ENCODE measurements at places on chromosomes 5 and 9.

DNA sequence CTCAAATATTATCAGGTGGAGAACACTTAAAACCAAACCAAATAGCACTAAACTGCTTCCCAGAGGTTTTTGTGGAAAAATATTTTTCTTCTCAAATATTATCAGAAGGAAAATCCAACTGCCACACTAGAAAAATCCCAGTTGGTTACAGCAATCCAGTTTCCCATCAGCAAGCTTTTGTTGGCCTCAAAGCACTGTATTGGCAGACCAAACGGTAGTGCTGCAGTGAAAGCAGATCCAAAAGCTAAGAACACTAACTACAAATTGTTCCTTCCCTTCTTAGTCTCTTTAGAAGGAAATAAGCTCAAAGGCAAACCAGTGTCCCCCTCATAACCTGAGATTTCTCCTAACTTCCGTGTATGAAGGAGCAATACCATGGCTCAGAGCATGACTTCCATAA, 105.3 kb downstream of the TRIM36 start:
- no peak for DNase-seq

DNA sequence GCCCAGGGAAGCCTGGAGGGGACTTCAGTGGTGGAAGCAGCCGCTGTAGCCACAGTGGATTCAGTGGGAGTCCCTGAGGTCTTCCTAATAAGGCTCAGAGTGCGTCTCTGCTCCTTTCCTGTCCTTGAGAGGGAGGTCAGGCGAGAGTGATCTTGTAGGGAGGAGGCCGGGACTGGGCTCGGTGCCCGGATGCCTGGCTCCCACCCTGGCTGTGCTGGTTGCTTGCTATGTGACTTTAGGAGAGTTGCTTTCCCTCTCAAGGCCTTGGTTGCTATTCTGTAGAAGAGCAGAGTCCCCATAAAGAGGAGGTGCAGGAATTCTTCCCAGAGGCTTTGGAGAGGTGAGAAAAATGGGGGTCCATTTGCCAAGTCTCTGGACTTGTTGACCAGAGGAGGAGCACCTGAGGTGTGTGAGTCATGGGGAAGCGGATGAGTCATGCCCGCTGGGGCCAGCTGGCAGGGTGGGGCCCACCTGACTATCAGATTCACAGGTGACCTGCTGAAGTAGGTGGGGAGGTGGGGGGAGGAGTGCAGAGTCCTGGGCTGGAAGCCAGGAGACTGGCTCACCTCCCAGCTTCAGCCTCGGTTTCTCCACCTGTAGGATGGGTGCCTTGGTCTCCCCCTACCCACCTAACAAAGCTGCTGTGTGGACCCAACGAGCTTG, 13.8 kb downstream of the GSN start:
- DNase-seq, result no peak

DNA sequence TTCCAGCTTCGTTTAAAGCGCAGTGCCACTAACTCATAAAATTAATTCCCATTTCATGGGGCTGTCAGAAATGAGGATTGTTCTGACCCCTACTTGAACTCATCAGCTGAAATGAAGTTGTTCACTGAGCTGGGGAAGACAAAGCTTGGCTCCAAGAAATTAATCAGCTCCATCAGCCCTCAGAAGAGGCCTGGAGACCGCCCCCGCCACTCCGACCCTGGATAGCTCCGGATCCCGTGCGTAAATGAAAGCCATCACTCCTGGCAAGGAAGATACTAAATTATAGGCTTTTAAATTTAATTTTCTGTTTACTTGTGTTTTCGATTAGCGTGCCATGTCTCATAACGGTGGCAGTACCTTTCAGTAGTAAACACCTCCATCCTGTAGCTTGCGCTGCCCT, 142.8 kb upstream of the IRX2 start:
- DNase-seq, result no peak

GRCh38 chr5:129459450-129459776, 685 bp upstream of the ADAMTS19 start:
- DNase-seq, result no peak

- DNase-seq, result no peak
These were observed 64.6 kb upstream of the SIMC1 start for GRCh38 chr5:176173647-176174046.

DNA sequence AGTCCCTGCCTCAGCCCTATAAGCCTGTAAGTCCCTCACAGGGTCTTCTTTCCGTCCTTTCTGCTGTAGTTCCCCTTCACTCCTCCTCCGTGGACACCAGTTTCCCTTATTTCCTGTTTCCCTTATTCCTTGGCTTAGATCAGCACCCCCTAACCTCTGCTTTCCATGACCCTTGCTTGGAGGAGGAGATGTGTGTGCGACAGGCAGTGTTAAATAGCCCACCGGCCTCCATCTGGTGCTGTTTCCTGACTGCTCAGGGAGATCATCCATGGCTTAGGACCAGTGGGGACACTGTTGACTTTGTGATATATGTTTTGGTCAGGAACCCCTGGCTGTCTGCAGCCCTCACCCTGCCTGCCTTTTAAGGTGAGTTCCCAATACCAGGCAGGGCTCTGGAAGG, 34.1 kb upstream of the PSD2 start:
- DNase-seq, result no peak

DNA sequence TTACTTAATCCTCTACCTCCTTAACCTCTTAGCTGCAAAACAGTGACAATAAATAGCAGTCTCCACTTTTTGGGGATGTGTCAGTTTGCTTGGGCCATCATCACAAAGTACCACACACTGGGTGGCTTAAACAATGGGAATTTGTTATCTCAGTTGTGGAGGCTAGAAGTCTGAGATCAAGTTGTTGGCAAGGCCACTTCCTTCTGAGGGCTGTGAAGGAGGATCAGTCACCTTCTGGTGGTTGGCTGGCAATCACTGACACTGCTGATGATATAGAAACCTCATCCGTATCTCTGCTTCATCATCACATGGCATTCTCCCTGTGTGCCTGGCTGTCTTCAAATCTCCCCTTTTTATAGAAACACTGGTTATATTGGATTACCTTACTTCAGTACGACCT, 187.1 kb upstream of the TBC1D2 start:
- no peak for DNase-seq

DNA sequence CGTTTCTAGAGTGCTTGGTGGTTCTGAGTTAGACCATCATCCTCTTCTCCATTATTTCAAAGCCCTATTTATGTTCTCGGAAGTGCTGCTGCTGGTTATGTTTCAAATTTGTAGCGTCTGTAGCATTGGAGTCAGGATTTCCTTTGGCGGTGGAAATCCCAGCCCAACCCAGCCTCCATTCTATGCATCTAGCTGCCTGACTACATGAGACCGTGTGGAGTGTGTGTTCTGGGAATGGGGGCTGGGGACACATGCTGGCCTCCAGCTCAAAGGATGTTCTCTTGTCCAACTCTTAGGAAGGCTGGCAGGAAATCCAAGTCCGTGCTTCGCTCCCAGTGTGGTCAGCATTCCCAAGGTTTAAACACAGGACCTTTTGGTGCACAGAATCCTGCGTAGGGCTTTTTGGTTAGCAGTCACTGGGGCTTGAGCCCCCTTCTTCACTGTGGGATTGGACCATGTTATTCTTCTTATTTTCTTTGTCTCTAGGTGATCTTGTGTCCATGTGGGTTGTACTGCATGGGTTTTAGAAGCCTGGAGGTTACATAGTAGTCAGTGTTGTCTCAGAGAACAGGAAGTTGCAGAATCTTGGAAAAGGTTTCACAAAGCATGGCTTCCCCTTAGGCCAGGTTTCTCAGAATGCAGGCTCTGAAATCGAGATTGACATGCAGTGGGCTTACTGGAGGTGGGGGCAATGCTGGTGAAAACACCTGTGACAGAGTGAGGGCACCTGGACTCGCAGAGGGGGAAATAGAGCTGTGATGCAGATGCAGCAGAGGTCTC, 132.2 kb downstream of the ARHGAP26 start:
- DNase-seq, result no peak

GRCh38 chr5:54446379-54446732, 9.1 kb upstream of the HSPB3 start:
- no peak for DNase-seq

- DNase-seq, result no peak
These were observed 709 bp upstream of the SYNPO start for GRCh38 chr5:150639751-150640150.

- no peak for DNase-seq
These were observed 2.7 kb downstream of the TTLL11 start for GRCh38 chr9:122090287-122090883.

- DNase-seq, result no peak
These were observed 42.4 kb downstream of the STARD4 start for GRCh38 chr5:111469903-111470302.

DNA sequence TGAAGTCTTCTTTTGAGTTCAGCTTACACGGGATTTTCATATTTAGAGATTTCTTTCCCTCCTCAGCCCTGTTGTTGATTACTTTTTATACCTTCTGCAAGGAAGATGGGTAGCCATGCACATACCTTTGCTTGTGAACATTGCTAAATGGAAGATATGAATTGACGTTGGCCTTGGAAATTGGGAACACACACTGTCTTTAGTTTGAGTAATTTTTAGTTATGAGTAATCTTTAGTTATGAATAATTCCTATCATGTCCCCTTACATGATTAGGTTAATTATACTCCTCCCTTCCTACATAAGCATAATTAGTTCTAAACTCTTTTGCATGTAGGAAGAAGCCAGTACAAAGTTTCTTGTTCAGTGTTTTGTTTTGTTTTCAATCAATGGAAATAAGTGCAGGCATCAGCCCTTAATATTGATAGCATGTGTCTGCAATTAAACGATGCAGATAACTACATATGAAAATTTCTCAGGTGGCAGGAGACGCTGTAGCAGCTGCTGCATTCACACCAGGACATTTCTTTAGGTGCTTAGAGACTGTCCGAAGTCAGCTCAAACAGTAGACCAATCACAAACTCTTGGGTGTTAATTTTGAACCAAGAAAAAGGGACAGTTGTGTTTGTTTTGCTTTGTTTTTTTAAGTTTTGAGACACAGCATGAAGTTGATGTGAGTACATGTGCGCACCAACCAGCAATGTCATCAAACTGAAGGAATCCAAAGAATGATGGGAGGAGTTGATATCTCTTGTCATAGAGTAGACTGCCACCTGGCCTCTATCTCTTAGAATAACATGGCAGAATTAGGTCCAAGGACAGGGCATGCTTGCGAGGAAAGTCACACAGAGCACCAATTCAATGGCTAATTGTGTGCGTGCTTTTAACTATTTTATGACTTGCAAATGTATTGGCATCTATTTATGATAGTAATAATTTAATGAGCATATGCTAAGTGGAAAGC, 51.4 kb downstream of the SMARCA2 start:
- DNase-seq, result no peak

GRCh38 chr9:69916950-69917349, 96.3 kb downstream of the CFAP95 start:
- DNase-seq, result no peak

DNA sequence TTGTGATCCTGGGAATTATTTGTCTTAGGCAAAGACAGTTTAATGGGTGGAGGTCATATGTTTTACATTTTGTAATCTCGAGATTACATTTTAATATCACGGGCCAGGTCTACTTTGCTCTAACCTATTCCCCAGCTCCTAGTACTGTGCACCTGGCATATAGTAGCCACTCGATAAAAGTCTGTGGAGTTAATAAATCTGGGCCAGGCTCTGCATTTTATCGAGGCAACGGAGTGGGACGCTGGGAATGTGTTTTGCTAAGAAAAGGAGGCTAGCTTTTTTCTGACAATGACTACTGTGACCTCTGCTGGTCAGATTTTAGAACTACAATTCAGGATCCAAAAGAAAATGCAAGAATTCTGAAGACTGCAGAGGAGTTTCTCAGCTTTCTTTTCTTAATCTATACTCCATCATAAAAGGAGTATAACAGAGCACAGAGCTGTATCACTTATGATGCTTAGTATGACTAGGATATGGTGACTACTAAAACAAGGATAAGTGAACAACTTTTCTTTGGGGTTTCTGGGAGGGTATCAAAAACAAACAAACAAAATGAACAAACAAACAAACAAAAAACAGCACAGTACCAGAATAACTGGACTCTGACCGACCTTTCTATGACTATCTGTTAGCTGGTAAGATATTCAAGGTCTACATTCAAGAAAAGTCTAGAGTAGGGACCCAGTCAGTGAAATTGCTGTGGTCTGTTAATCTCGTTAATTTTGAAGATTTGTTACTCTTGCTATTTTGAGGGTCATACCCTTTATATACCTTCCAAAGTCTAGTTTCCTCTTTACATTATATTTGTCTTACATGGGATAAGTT, 46.1 kb upstream of the CER1 start:
- DNase-seq, result no peak

- DNase-seq, result no peak
These were observed 58.3 kb upstream of the SPATA31E1 start for GRCh38 chr9:87824216-87824875.
